ENCODE measurements at places on chromosomes 3 and 15.

GRCh38 chr3:66095295-66096001 is 56.7 kb upstream of the MAGI1 start:
- DNase-seq, result no peak

- no peak for DNase-seq
These were observed 823.9 kb upstream of the CFAP20DC start for GRCh38 chr3:59873576-59874230.

- DNase-seq, result no peak
These were observed 99.4 kb upstream of the MITF start for GRCh38 chr3:69639851-69640250.

- no peak for DNase-seq
These were observed 307.9 kb upstream of the ROPN1 start for GRCh38 chr3:124299831-124300230.

GRCh38 chr15:78338781-78339180 is 1.4 kb upstream of the CRABP1 start:
- DNase-seq, result no peak
